ENCODE measurements at places on chromosomes 5 and 9.

DNA sequence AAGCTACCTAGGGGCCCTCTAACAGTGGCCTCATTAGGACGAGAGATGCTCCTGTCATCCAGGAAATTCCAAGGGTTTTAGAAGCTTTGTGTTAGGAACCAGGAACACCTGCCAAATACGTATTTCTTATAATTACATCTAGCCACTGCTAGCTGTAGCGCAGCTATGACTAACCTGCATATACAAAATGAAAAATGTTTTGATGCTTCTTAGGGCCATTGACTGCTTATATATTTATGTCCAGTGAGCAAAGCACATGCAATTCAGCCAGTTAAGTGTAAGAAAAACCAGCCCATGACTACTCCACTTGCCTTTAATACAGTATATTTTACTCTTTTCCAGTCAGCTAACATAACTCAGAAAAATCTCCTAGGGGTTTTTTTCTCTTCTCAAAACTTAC lies 143.3 kb downstream of the TRPM3 start:
- DNase-seq = no peak

- DNase-seq = no peak
Measured at GRCh38 chr5:172436879-172437369, 17.4 kb downstream of the SH3PXD2B start.

- no peak for DNase-seq
Measured at GRCh38 chr9:121797081-121797480, 145.6 kb downstream of the DAB2IP start.

GRCh38 chr5:99033014-99033900 lies 104.5 kb upstream of the CHD1 start:
- peak; percentile 50 for DNase-seq

DNA sequence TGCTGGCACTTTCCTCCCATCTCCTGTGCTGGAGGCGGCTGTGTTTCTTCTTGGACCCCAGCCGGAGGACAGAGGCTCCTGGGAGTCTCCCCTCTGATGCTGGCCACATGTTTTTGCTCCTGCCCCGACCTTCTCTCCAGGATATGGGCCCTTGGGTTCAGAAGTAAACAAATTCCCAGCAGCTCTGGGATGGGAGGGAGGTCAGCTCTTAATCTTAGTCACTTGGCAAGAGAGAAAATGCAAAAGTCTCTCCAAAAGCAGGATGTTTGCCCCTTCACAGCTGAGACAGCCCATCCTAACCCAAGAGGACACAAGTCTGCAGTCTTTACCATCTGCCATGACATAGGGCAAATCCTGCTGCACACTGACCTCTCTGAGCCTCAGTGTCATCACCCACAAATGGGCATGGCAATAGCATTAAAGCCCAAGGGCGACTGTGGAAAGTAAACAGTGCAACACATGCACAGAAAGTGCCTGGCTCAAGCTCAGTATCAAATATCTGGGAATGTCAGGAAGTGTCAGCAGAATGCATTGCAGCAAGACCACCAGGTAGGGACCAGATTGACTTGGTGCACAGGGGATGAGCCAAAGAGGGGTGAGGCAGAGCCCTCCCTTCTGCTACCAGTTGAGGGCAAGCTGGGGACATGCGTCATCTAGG lies 117.0 kb upstream of the CXCL14 start:
- no peak for DNase-seq

- DNase-seq = no peak
Measured at GRCh38 chr5:68419637-68420452, 204.3 kb downstream of the PIK3R1 start.

GRCh38 chr9:19199012-19199411 lies 31.5 kb upstream of the DENND4C start:
- no peak for DNase-seq

GRCh38 chr5:98563885-98564653 lies 209.4 kb upstream of the RGMB start:
- no peak for DNase-seq

DNA sequence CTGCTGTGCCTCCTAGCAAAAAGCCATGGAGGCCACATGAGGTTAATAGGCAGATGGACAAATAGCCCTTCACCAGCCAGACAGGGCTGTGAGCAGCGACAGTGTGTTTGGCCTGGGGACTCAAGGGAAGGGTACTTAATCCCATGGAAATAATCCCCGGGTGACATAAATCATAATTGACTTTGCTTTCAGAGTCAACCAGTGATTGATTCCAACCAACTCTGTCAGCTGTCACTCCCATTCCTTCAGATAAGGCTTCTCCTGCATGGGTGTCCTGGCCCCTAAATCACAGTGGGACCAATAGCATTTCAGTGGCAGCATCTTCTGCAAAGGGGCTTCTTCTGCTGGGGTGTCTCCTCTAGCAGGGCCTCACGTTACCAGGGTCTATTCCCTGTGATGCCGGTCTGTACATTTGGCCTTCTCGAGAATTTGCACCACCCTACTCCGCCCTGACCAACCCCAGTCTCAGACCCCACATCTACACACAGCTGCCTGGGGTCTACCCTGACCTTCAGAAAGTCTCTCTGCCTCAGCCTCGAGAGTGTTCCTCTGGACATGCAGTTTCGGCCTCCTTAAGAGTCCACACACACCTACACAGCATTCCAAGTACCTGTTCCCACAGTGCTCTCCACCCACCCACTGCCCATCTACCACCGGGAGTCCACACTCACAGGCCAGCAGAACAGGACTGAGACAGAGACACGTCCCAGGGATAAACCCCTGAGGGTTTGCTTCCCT lies 3.7 kb downstream of the CLTB start:
- DNase-seq = no peak

DNA sequence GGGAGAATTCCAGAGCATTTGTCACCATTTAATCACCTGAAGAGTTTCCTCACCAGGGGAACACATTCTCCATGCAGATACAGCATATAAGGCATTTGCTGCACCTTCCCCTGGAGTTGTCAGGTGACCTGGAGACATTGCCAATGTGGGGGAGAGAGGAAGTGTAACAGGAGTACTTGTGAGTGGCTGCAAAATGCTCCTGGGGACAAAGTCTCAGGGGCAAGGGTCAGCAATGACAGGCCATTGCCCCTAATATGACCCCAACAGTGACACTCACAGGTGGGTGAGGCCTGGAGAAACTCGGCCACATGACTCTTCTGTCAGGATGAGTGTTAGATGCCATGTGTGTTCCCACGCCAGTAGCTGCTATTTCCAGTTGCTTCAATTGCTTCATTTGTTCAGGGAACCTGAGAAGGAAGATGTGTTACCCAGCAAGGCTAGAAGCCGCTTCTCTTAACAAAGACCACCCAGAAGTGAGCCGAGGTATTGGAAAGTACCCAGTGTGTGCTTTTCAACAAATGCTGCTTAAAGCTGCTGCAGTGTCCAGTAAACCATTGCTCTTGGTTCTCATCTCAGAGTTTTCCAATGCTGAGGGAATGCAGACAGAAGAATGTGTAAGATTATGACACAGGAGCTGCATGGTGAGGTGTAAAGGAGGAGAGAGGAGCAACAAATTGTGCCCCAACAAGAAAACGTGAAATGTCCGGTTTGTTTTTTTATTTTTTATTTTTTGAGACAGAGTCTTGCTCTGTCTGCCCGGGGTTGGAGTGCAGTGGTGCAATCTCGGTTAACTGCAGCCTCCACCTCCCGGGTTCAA lies 128.2 kb upstream of the SLC44A1 start:
- DNase-seq = no peak

- peak; percentile 5 for DNase-seq
Measured at GRCh38 chr5:97085459-97086181, 56.8 kb downstream of the LIX1 start.

Measured in CD4-positive, alpha-beta T cell treated with Interleukin-17A for 1 hour (primary cell).